Globus pallidus (tissue), 1 donor: ENCODE measurements at places on chromosomes 1 and 21.

DNA sequence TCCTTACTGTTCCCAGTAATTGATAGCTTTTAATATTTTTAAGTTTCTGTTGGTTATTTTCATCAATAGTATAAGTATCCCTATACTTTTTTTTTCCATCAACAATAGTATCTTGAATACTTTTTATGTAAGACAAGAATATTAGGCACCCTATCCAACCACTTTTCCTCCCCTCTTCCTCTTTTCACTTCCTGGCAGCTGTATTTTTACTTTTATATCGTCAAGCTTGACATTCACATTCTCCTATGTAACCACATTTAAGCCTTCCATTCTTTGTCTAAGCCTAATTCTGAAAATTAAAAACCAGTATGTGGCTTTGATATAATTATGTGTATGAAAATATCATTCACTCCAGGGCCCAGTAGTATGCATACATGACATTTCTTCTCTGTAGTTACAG lies 9.3 kb downstream of the TMEM39B start:
- no peak for DNase-seq

DNA sequence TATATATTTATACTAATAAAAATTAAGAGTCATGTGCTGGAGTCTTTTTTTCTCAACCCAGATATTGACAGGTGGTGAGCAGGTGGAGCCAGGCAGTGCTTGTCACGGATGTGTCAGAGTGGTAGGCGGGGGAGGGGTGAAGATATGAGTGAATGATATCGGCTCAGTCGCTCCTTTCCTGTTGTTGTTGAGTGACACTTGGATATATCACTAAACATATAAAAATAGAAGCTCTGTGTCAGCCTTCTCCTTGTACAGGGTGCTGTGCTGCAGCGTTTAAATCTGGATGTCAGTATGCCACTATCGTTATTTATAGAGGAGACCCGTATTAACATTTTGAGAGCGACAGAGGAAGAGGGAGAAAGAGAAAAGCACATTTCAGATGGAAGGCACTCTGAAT lies 339.6 kb downstream of the NUF2 start:
- DNase-seq: no peak

DNA sequence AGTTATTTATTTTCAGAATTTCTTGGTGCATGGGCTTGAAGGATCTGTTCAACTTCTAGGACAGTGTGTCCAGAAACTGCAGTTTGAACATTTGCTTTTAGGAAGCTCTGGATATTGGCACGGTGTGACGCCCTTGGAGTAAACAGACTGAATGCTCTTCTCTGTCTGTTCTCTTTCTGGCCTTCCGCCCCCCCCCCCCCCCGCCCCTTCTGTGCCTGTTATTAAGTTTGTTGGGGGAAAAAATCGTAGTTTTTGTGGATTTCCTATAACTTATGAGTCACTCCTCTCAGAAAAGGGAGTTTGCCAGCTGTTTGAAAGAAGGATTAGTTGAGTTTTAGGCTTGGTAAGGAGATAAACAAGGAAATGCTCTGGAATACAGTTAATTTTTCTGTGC lies 1.2 kb downstream of the KCTD3 start:
- peak; percentile 73 for DNase-seq

- no peak for DNase-seq
Measured at GRCh38 chr1:15948091-15948591, 27.8 kb downstream of the ZBTB17 start.

DNA sequence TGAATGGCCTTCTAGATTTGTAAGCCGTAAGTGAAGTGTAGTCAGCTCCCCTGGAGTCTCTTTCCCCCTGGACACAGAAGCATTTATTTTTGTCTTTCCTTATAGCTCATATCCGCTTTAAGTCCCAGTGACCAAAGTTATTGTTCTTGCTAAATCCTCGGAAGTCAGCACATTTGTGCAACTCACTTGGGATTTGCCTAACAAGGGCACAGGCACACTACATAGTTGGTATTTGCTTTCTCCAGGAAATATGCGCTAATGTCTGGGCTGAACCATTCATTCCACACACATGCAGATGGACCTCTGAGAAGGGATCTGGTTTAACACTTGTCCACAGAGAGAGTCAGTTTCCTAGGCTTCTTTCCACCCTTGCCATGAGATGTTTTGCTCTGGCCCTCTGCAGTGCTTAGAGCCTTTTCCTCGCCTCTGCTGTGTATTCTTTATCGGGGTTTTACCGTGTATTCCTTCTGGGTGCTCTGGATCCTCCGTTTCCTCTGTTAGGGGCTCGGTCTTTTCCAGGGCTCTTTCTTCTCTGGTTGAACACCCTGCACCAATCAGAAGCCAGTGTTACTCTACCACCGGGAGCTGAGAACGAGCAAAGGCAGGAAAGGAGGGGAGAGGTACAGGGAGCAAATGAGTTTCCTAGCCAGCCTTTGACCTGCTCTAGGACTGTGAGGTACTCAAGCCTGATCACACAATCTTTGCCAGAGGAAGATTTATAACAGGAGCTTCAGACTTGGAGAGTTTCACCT lies 72.4 kb downstream of the ABCA4 start:
- no peak for DNase-seq

DNA sequence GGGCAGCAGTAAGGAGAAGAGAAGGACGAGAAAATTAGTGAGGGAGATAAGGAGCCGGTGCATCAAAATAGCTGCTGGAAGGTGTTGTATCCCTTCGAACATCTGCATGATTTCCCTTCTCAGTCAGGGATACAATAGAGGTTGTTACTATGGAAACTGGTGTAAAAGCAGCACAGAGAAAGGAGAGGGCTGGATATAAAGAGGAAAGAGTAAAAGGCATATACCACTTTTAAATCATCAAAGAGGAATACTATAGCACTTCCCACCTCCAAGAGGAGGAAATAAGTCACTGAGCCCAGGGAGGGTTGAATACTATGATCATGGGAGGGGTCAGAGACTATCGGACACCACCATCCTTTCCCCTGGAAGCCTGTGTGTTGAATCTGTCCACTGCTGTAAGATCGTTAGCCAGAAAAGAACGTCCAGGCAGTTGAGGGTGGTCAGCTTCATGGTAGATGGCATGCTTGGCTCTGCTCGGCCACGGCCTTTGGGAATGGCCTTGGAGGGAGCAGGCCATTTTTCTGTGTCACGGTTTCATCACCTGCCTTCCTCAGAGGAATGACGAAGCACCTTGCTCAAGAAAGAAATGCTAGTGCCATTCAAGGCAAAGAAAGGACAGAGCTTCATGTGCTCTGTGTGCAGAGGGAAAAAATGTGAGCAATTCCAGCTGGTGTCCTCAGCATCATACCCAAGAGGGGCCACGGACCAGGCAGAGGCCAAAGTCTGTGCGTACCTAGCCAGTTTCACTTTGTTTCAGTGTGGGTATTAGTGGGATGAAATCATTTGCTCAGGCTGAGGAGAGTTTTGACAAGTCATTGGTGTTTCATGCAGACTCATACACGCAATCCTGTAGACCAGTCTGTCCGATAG lies 64.2 kb downstream of the IRF2BP2 start:
- no peak for DNase-seq

- DNase-seq: no peak
Measured at GRCh38 chr1:219422811-219423598, 189.9 kb downstream of the ZC3H11B start.

DNA sequence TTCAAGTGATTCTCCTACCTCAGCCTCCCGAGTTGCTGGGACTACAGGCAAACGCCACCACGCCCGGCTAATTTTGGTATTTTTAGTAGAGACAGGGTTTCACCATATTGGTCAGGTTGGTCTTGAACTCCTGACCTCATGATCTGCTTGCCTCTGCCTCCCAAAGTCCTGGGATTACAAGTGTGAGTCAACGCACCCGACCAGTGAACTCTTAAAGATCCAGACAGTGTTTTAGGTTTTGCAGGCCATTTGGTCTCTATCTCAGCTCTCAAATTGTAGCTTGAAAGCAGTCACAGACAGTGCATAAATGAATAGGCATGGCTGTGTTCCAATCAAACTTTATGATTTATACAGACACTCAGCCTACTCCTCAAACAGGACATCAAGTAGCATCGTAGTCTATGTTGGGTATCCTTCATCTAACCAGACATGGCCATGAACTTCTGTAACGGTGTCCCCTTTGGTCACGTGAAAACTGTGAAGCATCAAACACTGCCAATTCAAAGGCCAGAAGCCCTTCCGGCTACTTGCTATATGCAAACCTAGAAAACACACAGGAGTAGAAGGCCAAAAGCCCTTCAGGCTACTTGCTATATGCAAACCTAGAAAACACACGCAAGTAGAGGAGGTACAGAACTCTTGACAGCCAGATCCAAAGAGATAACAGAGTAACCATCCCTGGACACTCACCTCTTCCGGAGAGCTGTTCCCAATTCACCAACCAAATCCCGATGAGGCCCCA lies 3.1 kb downstream of the FUCA1 start:
- no peak for DNase-seq

DNA sequence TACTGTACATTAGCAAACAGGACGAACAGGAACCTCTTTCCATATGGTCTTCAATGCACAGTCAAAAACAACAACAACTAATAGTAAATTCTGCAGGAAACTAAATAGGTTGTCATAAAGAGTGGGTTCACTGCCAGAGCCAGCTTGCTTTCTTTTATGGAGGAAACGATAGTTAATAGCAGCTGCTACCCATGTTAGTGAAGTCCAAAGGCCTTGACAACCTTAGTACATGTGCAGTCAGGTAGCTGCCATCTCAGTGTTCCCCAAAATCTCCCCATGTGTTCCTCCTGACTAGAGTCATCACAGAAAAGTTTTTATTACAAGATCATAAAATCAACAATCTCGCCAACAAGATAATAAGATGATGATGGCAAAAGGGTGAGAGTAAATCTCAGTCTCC lies 16.6 kb upstream of the ADORA3 start:
- DNase-seq: no peak

DNA sequence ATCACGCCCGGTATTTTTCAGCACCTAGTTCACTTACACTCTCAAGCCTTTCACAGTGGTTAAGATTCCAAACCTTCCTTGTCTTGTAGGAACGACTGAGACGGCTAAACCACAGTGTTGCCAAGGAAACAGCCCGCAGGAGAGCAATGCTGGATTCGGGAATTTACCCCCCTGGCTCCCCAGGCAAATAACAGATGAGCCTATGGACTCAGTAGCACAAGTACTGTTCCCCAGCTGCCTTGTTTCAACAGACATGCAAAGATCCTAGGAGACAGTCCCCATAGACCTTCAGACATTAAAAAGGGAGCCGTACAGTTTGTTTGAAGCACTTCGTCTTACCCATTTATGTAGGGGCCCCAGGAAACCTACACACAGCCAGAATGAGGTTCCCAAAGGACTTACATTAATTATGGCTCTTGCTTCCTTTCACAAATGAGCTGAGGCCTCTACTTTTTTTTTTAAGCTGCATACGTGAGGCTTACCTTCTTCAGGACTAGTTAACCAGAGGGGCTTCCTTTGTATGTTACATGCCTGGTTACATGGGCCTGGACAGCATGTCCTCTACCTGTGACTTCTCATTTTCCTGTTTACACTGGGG lies 2.7 kb downstream of the SNAPIN start:
- DNase-seq: no peak
